Renal cortical epithelial cell (primary cell): ENCODE measurements at places on chromosomes 1 and 21. TPM values are rescaled to one million over a fixed set of nuclear protein-coding genes. Genes with fewer than 3 reads are reported as not detected.
A peak's percentile ranks its signal among the peaks of the same experiment; 100 is the strongest.

The MROH7 gene
- not detected in 2 replicates for total RNA-seq

DNA sequence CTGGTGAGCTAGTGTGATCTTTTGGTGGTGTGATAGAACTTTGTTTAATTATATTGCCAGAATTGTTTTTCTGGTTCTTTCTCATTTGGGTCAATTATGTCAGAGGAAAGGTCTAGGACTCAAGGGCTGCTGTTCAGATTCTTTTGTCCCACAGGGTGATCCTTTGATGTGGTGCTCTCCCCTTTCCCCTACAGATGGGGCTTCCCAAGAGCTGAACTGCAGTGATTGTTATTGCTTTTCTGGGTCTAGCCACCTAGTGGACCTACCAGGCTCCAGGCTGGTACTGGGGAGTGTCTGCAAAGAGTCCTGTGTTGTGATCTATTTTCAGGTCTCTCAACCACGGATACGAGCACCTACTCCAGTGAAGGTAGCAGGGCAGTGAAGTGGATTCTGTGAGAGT lies 25.9 kb upstream of the CD84 start:
- DNase-seq = no peak

DNA sequence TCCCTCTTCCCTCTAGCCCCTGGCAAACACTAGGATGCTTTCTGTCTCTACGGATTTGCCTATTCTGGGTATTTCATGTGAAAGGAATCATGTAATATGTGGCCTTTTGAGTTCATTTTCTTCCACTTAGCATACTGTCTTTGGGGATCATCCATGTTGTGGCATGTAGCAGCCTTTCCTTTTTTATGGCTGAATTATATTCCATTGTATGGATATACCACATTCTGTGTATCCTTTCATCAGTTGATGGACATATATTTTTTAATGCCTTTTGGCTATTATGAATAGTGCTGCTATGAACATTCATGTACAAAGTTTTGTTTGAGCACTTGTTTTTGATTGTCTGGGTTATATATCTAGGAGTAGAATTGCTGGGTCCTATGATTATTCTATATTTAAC lies 258.4 kb upstream of the CSF3R start:
- DNase-seq = no peak

The GPR61 gene
- total RNA-seq = 0.15 TPM in 1 of 2 replicates, not detected in the other

The GJA5 gene
- total RNA-seq = 0.10 and 0.87 TPM in 2 replicates

GRCh38 chr1:16981269-16981849 lies 939 bp upstream of the MFAP2 start:
- DNase-seq = peak; percentile 40

DNA sequence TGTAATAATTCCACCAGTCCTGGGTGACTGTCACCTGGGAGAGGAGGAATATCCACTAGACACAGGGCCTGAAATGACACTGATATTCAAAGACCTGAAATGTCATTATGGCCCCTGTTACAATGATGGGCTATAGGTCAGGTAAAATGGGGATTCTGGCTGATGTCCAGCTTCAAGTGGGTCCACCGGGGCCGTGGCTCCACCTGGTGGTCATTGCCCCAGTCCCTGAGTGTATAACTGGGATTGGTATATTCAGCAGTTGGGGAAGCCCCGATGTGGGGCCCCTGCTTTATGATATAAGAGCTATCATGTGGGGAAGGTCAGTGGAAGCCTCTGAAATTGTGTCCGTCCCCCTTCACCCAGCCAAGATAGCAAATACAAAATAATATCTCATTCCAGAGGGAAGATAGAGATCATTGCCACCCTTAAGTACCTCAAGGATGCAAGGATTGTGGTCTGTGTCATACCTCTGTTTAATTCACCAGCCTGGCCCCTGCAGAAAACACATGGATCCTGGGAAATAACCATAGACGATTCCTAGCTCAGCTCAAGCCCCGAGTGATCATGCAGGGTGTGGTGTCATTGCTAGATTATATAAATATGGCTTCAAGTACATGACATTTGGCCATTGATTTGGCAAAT lies 19.4 kb downstream of the PLEKHO1 start:
- DNase-seq = peak; percentile 30

GRCh38 chr1:229650045-229650444 lies 24.0 kb downstream of the URB2 start:
- DNase-seq = no peak

DNA sequence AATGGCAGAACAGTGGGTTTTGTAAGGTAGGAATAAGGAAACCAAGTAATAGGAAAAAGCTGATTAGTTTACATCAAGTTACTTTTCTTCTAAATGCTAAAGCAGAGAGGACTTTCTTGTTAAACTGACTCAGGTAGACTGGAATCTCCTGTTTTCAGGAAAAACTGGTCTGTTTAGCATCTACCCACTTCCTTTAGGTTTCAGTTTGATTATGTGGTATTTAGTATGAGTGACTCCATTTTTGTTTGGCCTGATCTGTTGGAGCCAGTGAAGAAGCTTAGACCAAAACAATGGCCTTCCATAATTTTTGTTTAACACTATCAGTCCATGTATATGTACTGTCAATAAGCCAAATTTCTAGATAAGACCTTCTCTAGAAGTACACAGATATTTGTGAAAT lies 88.4 kb downstream of the EPB41 start:
- DNase-seq = peak; percentile 7

GRCh38 chr1:208083715-208084085 lies 160.5 kb downstream of the PLXNA2 start:
- DNase-seq = no peak

DNA sequence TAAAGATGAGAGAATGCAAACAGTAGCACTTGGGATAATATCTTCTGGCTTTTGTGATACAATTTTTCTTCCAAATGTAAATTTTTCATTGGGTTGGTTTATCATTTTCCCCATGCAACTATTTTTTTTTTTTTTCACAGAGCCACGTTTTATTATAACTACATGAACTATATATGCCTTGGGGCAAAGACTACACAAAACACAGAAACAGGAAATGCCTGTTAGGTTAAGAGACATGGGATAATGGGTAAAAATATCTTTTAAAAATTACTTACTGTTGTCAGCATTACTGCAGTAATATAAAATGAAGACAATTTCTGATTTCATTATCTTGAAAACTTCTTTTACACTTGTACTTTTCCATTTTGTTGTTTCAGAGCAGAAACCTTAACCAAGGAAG lies 74.6 kb downstream of the DISP1 start:
- no peak for DNase-seq

The LY9 gene
- total RNA-seq = not detected in 2 replicates

GRCh38 chr1:60949826-60950197 lies 132.5 kb upstream of the NFIA start:
- no peak for DNase-seq

DNA sequence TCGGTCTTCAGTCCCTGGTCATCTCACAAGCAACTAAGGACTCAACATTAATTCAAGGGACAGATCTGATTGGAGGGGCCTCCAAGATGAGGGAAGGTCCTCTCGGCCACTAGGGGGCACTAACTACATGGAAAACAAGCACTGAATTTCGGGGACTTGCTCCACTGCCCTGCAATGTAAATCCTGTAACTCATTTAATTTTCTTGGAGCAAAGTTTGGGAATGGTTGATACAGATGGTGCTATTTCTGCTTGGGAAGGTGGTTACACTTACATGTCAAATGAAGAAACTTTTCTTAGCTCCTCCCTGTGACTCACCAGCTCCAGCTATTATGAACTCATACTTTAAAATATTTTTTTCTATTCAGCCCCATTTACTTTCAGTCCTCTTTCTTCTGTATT lies 97.4 kb upstream of the KCNJ15 start:
- DNase-seq = peak; percentile 77

- DNase-seq = no peak
These were observed 146.1 kb downstream of the GRIK1 start for GRCh38 chr21:29793712-29794111.

DNA sequence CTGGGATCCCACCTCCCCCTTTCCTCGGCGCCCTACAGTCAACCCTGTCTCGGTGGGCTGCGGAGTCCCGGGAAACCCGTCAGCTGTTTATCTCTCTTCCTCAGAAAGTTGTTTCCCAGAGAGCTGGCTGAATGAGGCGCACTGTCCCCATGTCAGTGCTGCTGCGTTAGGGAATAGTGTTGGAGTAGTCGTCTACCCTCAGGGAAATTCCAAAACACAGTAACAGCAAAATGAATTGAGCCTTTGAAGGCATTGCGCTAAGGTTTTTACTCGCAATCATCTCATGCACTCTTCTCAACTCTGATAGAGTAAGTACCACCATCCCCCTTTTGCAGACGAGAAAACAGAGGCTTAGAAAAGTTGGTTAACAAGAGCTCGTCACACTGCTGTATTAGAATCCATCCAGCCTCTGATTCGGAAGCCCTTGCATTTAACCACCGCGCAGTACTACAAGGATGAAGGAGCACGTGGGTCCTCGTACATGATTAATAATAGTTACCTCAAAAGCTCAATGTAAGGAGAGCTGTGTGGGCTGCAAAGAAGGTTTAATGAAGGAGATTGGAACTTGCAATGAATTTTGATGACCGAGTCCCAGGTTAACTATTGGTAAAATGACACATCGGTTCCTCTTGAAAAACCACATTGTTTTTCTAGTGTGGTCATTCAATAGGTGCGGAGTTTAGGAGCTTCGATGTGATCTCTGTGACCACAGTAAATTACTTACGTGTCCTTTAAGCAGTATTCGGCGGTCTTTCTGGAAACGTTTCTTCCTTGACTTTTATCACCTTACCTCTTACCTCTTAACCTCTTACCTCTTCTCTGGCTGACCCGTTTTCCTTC lies 788 bp upstream of the EDEM3 start:
- peak; percentile 86 for DNase-seq

GRCh38 chr1:86925742-86926141 lies 11.3 kb downstream of the HS2ST1 start:
- no peak for DNase-seq

- no peak for DNase-seq
These were observed 6.6 kb downstream of the PEAR1 start for GRCh38 chr1:156899956-156900718.

GRCh38 chr1:74857676-74858075 lies 124.7 kb downstream of the TYW3 start:
- no peak for DNase-seq

DNA sequence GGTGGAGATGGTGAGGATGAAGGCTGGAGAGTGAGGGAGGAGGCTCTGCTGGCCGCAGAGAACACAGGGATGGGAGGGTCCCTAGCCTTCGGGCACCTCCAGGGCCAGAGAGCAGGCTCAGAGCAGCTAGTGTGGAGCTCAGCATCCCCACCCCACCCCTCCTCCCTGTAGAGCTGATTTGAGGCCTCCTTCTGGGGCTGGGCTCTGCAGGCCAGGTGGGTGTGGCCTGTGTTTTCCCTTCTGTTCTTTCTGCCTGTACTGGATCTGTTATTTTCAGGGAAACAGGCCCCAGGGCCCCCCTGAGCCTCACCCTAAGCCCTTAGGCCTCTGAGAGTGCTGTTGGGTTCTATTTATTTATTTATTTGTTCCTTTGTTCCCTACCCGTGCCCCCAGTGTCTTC lies 44.8 kb downstream of the TMCC2 start:
- no peak for DNase-seq

GRCh38 chr1:67313934-67314671 lies 6.4 kb downstream of the IL12RB2 start:
- DNase-seq = no peak

The TRABD2B gene
- total RNA-seq = 1.6 and 6.8 TPM in 2 replicates

DNA sequence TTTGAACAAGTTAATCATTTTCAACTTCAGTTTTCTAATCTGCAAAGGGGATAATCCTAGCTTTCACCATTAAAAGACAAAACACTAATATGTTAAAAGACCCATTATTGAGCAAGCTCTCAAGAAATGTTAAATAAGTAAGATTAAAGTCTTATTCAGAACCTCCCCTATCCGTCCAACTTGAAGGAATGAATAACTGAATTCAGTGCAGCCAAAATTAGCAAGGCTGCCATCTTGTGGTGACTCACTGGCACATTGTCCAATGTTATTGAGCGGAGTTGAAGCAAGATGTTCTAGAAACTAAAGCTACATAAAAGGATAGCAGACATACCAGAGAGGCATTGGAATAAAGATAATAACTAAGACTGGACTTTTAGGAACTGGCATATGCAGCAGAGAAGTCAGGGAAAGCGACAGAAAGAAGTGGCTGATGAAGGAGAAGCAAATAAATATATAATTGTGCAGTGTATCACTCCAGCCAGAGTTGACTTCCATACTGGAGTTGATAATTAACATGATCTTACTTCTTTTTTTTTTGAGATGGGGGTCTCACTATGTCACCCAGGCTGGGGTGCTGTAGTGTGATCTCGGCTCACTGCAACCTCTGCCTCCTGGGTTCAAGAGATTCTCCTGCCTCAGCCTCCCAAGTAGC lies 8.2 kb upstream of the CAP1 start:
- peak; percentile 71 for DNase-seq

DNA sequence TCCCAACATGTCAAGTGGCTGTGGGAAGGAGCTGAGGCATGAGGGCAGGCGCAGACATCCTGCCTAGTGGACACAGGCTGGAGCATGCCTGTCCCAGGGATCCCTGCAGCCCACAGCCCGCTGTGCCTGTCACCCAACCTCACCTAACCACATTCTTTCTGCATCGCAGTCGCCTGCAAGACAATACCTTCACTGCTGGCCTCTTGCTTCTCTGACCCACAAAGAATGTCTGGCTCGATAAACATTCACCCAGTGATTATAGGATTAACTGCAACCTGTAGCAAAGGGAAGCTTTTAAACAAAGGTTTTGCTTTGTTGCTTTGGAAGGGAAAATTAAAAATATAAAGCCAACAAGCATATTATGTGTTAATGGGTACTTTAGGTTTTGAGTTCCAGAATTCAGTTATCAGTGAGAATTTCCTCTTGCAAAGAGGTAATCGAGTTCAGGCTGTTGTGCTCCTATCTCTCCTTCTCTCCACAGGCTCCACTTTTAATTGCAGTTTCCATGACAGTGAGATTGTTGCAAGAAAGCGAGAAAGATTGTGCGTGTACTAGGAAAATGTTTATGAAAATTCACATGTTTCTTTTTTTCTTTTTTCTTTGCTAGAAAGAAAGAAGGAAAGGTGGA lies 40.0 kb upstream of the ZNF648 start:
- DNase-seq = peak; percentile 69

DNA sequence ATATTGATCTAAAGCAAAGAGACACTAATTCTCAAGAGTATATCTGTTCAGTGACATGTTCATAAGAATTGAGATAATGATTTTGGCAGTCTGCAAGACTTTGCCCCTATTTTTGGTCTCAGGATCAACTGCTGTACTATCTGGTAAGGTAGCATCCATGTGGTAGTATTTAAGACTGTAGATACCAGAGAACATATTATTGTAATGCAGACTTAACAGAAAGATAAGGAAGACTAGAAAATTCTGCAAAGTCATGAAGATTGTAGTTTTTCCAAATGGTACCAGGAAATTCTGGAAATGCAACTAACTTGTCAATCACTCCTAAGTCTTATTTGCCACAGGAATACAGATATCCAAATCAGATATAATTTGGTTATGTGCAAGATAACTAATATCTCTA lies 35.1 kb downstream of the RNF2 start:
- DNase-seq = no peak

- peak; percentile 36 for DNase-seq
These were observed 170.8 kb downstream of the ADSS2 start for GRCh38 chr1:244280859-244281258.

The ZBTB17 gene
- total RNA-seq = 30.4 and 31.9 TPM in 2 replicates
